ENCODE measurements at places on chromosomes 5 and 9.

DNA sequence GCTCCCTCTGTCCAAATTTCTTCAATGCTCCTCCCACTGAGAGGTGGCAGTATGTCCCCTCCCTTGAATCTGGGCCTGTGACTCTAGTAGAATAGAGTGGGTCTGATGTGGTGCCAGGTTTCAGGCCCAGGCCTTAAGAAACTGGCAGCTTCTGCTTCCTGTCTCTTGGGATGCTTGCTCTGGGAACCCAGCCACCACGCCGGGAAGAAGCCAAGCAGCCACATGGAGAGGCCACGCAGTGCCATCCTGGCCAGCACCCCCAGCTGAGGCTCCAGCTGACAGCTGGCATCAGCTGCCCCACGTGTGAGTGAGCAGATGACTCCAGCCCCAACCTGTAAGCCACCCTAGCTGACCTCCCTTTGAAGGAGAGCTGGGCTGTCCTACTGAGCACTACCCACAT, 7.3 kb upstream of the TSPAN17 start:
- no peak for DNase-seq

- no peak for DNase-seq
Measured at GRCh38 chr5:133967698-133968203, 674 bp downstream of the C5orf15 start.

- no peak for DNase-seq
Measured at GRCh38 chr9:93904649-93905472, 50.3 kb downstream of the BARX1 start.

DNA sequence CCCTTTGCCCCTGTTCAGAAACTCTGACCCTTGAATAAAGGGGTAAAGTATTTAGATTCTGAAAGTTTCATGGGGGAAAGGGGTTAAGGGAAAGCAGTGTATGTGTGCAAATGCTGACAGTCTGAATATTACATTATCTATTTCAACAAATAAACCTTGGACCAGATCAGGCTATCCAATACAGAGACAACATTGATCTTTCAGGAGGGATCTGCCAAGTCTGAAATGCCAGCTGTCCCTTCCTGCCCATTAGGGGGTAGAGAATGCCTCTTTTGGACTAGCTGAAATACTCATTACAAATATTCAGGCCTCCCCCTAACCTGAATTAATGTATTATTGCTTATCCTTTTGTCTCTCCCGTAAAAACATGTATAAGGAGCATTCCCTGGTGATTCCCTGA, 219.5 kb downstream of the NR3C1 start:
- DNase-seq: no peak

DNA sequence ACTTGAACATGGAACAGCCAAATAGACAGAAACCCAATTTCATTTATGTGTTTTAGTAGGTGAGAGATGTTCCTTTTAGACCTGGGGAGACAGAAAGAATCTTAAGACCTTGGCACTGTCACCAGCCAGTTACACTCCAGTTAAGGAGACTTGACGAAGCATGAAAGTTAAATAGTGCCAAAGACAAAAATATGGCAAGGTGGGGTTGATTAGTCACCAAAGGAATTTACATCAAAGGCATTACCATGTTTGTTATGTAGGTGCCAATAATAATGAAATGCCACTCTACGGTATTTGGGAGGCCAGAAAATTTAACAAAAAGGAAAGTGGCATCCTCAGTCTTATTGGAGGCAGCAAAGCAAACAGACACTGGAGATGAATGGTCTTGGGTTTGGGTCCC, 9.2 kb upstream of the IL12B start:
- DNase-seq: no peak

DNA sequence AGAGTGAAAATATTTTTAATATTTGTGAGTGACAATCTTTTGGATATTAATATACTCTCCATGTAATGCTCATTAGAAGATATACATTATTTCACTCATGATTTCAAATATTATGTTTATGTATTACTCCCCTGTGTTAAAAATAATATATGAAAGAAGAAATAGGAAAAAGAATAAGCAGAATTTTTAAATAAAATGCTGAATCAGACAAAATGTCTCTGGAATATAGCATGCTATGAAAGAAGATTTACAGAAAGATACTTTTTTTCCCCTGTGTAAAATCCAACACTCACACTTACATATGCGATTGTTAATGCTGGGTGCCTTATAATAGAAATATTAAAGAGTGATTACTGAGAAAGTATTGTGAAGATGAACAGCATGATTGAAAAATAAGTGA, 373.7 kb downstream of the ANXA1 start:
- no peak for DNase-seq

DNA sequence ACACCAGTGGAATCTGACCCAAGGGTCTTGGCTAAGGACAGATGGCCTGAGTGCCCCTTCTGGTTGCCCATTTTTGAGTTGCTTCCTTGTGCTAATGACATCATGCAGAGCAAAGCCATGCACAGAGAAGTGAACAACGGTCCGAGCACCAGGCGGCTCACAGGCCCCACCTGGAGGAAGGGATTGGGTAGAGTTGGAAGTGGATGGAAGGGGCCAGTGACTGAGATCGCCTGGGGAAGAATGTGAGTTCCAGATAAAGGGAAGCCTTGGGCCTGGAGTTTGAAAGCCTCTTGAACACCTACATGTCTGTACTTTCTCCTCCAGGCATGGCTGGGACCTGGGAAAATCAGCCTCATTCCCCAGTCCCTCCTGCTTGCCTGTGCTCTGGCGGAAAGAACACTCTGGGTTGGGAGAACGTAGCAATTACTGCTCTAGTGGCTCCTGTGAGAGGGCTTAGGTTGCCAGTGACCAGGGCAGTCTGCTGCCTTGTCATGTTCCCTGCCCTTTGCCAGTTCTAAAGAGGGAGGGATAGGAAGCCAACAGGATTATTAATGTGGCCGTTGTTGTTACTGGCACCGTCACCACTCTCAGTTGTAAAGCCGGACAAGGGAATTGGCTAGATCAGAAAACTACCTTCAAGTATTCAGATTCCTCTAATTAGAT, 62.5 kb upstream of the PTPN3 start:
- no peak for DNase-seq

- no peak for DNase-seq
Measured at GRCh38 chr9:95429096-95429495, 87.7 kb downstream of the PTCH1 start.

- no peak for DNase-seq
Measured at GRCh38 chr9:106218427-106218826, 524.1 kb downstream of the TMEM38B start.

GRCh38 chr5:180455872-180456271, 38.3 kb upstream of the CNOT6 start:
- no peak for DNase-seq

- no peak for DNase-seq
Measured at GRCh38 chr5:41636605-41637004, 126.2 kb upstream of the PLCXD3 start.

GRCh38 chr5:76175051-76175666, 92.0 kb downstream of the SV2C start:
- DNase-seq: peak; percentile 36

DNA sequence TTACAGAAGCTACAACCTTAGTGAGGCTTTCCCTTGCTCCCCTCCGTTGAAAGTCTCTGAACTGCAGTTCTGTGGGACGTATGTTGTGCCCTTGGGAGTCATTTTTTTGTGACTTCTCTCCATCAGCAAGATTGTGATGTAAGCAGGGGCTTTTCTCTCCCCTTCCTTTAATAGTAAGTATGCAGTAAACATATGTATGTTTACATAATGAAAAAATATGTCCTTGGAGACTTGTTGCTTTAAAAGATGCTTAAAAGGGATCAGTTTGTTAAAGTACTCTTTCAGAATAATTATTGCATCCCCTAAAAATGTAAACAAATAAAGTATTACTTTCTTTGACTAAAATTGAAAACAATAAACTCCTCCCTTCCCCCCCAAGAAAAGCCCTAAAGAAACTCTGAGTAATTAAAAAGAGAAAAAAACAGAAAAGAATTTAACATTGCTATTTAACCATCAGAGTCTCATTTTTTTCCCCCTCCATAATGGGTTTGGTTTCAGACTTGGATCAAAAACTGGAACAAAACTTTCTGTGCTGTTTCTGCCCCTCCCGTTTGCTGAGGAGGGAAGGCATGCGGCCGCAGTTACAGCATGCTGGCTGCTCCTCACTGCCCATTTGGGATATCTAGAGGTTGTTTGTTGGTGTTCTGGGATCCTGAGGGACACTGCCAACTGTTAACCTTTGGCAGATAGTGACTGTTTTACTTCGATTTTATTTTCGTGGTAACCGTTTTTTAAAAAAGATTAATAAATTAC, 40.2 kb downstream of the TRIO start:
- DNase-seq: no peak

- DNase-seq: no peak
Measured at GRCh38 chr5:52910071-52910470, 79.1 kb upstream of the ITGA2 start.

GRCh38 chr9:134830926-134831720, 49.5 kb upstream of the FCN2 start:
- no peak for DNase-seq

- DNase-seq: no peak
Measured at GRCh38 chr5:111902436-111902835, 145.4 kb upstream of the NREP start.
